IPS DF 19.7 (cell line): ENCODE measurements at places on chromosomes 6 and 20.

GRCh38 chr6:37583261-37583660 is 83.6 kb upstream of the CCDC167 start:
- no peak for DNase-seq

- no peak for DNase-seq
Observed at GRCh38 chr6:97947841-97948240, 664.8 kb upstream of the MMS22L start.

DNA sequence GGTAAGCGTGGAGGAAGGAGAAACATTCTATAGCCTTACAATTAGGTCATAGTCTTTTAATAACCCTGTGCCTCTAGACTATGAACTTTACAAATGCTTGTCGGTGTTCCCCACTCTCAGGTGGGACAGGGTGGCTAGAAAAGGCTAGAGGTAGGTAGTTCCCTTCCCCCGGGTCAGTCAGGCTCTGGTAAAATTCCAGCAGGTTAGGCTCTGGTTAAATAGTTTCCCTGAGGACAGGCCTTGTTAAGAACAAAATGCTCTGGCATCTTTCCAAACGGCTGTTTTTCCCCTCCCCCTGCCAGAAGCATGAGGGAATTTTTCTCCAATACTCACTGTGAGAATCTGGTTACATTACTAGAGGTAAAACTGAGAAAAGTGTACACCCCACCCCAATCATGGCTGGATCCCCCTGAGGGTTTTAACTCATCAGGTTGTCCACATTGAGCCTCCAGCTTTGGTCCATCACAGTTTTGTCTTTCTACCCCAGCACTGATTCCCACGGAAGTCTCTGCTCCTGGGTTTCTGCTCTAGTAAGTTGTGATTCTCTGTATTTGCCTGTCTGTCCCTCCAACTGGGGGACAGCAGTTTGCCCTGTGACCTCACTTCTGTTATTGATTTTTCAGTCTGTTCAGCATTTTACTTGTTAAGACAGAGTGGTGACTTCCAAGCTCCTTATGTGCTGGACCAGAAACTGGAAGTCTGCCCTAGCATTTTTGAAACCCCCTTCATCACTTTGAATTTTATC is 84.7 kb upstream of the ADGRF1 start:
- no peak for DNase-seq

GRCh38 chr6:96700915-96701314 is 136.4 kb downstream of the GPR63 start:
- DNase-seq, result no peak

DNA sequence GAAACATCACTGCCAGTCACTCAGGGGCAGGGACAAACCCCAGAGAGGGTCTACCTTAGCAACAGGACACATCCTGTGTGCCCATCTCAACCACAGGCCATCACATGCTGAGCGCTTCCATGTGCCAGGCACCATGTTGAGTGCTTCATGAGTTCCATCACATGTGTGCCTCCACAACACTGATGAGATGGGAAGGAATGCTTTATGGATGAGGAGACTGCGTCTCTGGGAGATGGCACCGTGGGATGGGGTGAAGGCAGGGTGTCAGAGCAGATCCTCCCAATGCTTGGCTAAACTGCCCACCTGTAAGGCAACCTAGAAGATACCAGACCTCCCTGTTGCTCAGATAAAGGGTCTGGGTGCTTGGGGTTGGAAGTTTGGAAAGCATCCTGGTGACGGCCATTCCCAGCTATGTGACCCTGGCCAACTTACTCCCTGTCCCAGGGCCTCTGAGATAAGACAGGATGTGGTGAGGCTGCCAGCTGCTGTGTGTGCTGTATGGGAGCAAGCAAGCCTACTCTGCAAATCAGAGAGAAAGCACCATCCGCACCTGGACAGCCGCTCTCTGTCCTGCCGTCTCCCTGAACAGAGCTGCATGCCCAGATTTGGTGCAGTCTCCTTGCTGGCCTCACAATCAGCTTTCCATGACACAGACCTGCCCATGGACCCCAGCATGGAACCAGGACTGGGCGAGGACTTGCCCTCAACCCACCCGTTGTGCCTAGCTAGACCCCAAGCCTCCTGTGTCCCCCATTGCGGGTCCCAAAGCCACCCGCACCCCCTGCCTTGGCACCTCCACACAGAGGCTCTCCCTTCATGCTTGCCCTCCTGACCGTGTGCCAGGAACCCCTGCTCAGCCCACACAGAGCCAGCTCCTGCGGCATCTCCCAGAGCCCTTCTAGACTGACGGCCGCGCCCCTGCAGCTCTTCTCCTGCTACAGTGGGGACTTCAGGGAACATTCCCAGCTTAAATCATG is 143.7 kb downstream of the SYNDIG1 start:
- no peak for DNase-seq

DNA sequence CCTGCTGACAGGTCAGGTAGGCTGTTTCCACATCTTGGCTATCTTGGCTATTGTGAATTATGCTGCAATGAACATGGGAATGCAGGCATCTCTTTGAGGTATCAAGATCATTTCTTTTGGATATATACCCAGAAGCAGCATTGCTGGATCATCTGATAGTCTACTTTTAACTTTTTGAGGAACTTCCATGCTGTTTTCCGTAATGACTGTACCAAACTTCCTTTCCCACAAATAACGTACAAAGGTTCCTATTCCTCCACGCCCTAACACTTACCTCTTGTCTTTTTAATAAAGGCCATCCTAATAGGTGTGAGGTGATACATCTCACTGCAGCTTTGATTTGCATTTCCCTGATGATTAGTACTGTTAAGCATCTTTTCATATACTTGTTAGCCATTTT is 338.7 kb upstream of the RUNX2 start:
- DNase-seq, result no peak

GRCh38 chr20:10902576-10903282 is 228.9 kb upstream of the JAG1 start:
- no peak for DNase-seq

- DNase-seq, result no peak
Observed at GRCh38 chr6:119277052-119277451, 72.5 kb downstream of the MAN1A1 start.

DNA sequence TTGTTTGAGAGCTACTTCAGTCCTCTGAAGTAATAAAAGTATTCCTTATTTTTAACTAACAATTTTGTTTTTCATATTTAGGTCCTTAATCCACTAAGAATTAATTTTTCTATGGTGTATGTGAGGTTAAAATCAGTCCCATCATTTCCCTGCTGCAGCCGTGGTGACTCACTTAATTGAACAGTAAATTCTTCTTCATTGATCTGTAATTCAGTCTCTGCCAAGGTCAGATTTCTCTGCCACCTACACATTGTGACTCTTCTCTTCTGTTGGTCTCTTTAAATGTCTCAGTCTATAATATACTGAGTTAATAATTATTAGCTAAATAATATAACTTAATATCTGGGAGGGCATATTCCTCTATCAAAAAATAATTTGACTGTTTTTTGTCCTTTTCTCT is 262.3 kb downstream of the UTRN start:
- DNase-seq, result no peak

- no peak for DNase-seq
Observed at GRCh38 chr6:147201885-147202515, 2.2 kb upstream of the STXBP5 start.

GRCh38 chr6:129777371-129777770 is 67.4 kb upstream of the ARHGAP18 start:
- no peak for DNase-seq

DNA sequence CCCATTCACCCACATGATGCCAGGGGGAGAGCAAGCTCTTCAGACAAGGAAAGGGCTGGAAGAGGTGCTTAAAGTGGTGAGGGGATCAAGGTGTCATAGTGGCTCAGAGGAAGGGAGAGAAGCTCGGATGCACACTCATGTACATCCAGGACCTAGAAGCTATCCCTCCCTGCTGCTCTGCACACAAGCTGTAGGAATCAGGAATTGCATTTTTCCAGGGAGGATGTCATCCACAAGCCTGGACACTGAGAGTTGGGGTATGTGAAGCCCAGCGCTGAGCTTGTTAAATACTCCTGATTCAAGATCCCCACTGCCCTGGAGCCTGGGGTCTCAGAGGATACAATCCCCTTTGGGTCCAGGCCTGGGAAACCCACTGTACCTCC is 85.8 kb upstream of the CCDC167 start:
- no peak for DNase-seq
